ENCODE measurements at places on chromosomes 5 and 9. TPM values are rescaled to one million over a fixed set of nuclear protein-coding genes. Genes with fewer than 3 reads are reported as not detected.

Gene FGF10
- 7.3 TPM for total RNA-seq

Gene ROR2
- total RNA-seq, result 20.9 TPM

Gene FBN2
- 78.2 TPM for total RNA-seq

Gene PCDHB15
- total RNA-seq, result under 0.01 TPM

Gene ANKDD1B
- total RNA-seq, result 1.3 TPM

Gene FAM200C
- total RNA-seq, result 6.0 TPM

Gene RGS7BP
- total RNA-seq, result not detected

Gene ASS1
- 225 TPM for total RNA-seq

Gene SYNPO
- 3.3 TPM for total RNA-seq

Gene PPP3R2
- total RNA-seq, result not detected

Gene PCDHGC5
- total RNA-seq, result 8.1 TPM

Gene CCDC69
- total RNA-seq, result 2.2 TPM

Gene GABRA1
- not detected for total RNA-seq

Gene CDKN2B-AS1
- 4.5 TPM for total RNA-seq

Gene NUDT2
- 35.5 TPM for total RNA-seq

Gene CBY3
- not detected for total RNA-seq

Gene DRD1
- under 0.01 TPM for total RNA-seq

Gene CNTNAP3
- total RNA-seq, result 0.15 TPM

Gene SEC16A
- 40.9 TPM for total RNA-seq

Gene DEPDC1B
- total RNA-seq, result 1.7 TPM

Gene ARAP3
- total RNA-seq, result 4.5 TPM

Gene DDX4
- total RNA-seq, result not detected

Gene ADRA1B
- total RNA-seq, result not detected

Gene LECT2
- total RNA-seq, result not detected

Gene TLE4
- 13.1 TPM for total RNA-seq

Gene ADAMTSL2
- total RNA-seq, result under 0.01 TPM

Gene TRIM36
- 0.29 TPM for total RNA-seq

Gene CDH9
- not detected for total RNA-seq

Gene PCDHA4
- 0.29 TPM for total RNA-seq

Gene SERF1A
- 4.1 TPM for total RNA-seq
